Activated CD4-positive, alpha-beta T cell treated with anti-CD3 and anti-CD28 coated beads, Interleukin-2, amount 50 U/mL, for 16 hours (primary cell): ENCODE measurements at places on chromosomes 11 and 22.

DNA sequence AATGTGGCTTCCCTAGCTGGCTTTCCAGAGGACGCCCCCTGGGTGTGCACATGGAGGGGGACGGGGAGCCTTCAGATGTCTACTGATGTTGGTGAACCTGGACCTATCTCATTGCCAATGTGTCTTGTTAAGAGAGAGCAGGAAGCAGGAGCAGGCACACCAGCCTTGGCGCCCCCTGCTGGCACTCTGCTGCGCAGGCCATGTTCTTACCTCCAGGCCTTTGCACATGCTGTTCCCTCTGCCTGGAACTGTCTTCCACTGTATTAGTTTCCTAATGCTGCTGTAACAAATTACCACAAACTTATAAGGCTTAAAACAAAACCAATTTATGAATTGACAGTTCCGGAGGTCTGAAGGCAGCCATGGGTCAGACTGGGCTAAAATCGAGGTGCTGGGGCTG lies 23.6 kb upstream of the MN1 start:
- peak; percentile 22 for DNase-seq

DNA sequence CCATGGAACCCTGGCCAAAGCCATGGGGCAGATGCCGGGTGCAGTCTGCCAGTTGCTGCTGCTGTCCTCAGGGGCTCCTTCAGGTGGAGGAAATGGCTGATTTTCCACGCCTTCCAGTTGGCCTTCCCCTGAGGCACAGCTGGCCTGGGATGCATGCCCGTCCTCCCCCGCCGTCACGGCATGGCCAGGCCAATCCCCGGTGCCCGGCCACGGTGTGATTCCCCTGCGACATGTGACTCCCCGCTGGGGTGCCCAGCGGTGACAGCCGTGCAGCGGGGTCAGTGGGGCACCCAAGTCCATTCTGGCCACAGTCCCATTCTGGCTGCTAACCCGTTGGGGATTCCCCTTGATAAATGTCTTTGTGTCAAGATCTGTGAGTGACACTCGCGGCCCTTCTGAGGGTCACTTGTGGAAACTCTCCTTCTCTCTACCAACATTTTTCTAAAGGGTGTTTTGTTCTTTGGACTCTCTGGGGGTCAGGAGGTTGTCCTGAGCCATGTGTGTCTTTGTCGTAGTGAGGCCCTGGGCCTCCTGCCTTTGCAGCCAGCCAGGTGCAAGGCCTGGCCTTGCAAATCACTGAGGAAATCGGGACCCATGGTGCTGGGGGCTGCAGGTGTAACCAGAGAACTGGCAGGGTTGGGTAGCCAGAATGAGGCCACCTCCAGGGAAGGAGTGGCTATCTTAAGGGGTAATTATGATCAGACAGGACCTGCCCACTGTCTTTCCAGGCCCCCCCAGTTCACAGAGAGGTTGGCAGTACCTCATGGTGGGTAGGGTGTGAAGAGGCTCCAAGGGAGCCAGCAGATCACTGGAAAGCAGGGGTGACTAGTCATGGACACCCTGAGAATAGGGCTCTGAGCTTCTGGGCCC lies 37.1 kb downstream of the KCNQ1OT1 start:
- no peak for DNase-seq

DNA sequence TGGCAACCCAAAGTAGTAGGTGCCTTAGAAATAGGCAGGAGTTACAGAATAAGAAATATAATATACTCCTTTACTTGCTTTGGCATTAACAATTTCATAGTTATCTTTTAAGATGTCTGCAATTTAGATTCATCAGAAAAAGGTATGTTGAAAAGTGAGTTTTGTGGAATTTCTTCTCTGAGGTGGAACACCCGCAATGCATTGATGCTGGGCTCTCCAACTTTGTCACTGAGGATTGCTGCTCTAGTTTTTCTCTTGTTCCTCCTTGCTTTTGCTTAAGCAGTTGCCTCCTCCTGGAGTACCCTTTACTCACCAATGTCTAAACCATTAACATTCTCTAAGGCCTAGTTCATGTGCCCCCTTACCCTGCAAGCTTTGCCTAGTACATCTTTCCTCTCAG lies 14.1 kb upstream of the ME3 start:
- DNase-seq, result no peak

DNA sequence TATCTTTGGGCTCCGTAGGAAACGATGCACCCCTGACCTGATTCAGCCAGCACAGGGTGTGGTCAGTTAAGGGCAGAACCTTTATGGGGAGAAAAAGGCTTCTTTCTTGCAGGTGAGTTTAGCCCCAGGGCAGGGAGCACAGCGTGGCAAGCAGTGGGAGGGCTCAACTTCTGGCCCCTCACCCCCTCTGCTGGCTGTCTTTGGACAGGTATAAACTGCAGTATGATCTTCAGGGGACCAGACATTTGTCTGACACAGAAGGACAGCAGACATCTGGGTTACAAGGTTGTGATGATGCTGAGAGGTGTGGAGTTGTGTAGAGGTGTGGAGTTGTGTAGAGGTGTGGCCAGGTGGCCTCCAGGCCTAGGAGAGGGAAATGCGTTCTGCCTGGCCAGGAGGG lies 324.0 kb upstream of the PLET1 start:
- no peak for DNase-seq

GRCh38 chr11:116536416-116536815 lies 236.4 kb downstream of the BUD13 start:
- no peak for DNase-seq

DNA sequence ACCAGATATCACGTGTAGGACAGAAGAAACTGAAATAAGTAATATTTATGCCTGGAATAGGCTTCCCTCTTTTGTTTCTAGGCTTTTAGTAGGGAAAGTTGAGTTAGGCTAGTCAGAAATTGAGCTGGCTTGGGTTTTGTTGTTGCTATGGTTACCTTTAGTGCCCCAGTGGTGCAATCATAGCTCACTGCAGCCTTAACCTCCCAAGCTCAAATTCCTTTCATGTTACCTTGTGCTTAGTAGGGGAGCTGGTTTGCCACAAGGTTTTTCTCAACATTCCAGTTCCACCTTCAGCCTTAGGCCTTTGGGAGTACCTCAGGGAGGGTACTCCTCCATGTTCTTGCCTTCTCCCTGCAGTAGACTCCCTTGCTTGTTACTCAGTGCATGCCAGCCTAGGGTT lies 69.1 kb upstream of the SUSD2 start:
- DNase-seq, result no peak

DNA sequence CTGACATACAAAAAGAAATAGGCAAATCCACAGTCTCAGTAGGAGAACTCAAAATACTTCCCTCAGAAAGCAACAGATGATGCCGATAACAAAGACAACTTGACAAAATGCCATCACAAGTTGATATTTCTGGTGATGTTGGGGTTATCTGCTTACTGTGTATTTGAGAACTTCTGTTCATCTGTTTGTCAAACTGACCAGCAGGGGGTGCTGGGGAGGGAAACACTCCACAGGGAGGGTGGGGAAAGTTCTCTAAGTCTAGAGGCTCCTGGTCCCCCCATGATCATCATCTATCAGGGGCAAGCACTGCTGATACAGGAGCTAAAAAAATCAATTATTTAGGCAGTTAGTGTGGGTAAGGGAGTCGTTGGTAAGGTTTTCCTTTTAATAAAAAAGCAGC lies 19.2 kb downstream of the GLYATL1 start:
- peak; percentile 27 for DNase-seq

GRCh38 chr22:40123387-40123786 lies 54.3 kb upstream of the TNRC6B start:
- DNase-seq, result no peak

DNA sequence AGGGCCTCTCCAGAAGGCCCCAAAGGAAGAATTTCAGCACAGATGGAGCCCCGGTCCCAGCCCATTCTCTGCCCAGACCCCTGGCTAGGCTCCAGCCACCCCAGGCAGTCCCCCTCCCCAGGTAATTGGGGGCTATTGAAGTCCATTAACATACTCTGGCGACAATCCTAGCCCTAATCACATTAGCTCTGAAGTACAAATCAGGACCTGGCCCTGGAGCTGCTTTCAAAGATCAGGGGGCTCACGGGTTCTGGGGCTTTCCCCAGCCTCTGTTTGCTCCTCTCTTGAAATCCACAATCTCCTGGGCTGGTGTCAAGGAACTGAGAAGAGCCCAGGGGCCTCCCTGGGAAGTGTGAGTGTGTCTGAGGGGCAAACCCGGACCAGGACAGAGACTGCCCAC lies 22.3 kb downstream of the FGF4 start:
- no peak for DNase-seq

GRCh38 chr11:116388146-116388545 lies 384.6 kb downstream of the BUD13 start:
- no peak for DNase-seq

DNA sequence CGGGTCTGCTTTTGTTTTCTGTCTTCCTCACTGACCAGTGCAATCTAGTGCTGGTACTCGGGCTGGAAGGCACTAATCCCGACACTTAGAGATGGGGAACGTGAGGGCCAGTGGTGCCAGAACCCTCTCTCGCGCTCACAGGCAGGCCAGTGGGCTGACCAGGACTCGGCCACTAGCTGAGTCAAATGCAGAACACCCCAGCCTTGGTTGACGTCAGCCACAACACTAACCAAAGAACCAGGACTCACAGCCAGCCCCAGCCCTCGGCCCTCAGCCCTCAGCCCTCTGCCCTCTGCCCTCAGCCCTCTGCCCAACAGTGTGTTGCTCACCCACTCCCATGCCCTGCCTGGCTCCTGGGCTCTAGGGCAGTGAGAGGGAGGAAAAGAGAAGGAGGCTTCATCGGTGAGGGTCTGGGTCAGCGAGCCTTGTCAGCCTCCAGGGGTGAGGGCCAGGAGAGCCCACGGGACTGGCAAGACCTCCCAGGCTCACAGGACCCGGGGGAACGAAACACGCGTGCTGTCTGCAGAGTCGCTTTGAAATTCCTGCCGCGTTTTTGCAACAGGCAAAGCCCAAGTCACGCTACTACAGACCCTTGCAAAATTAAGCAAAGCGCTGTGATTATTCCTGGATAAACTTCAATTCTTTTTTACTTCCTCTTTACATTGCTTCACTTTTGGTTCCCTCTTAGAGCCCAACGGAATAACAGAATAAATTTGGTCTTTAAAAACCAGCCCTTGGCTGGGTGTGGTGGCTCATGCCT lies 27.5 kb downstream of the KIAA0930 start:
- no peak for DNase-seq

DNA sequence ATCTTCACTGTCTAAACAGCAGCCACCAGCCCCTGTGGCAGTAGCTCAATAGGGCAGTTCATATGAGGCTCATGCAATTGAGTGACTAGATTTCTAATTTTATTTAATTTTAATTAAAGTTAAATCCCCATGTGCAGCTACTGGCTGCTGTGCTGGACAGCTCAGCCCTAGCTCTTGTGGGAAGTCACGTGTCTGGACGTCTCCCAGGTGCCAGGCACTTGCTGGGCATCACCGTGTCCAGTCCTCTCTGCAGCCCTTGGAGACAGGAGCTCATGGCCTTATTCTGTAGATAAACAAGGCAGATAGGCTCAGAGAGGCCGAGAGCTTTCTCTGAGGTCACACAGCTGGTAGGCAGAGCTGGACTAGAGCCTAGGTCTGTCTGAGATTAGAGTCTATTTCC lies 95.0 kb downstream of the ARHGAP8 start:
- no peak for DNase-seq

DNA sequence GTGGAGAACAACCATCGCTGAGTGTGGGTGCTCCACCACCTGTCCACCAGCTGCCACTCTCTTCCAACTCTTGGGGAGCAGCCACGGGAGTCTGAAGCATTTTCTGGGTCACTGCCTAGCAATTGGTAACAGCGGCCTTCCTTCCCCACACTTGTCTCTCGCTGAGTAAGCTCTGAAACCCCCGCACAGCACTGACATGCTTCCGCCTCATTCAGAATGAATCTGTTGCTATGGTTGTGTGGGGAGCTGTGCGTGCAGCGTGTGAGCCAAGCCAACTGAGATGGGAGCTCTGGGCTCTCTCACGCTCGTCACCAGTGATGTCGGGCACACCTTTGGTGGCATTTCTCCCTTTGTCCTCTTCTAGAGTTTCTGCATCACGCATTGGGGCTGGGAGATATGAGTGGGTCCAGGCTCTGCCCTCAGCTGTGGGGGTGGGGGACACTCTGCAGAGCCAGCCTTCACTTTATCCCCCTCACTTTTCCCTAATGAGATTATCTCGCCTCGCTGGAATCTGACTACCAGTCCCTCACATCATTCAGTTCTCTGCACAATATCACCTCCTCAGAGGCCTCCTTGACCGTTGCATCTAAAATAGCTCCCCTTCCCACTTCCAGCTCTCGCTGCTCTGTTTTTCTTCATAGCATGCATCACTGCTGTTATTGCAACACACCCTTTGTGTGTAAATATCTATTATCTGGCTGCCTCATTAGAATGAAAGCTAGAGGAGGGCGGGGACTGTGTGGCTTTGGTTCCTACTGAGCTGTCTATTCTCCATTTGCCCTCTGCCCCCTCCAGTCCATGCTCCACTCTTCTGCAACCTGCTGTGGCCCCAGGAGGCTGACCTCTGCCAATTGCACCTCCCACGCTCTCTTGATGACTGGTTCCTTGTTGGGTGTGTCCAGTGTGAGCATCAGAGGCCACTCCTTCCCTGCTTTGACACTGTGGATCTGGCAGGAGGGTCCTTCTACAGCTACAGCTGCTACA lies 569.9 kb upstream of the CADM1 start:
- DNase-seq, result peak; percentile 22

DNA sequence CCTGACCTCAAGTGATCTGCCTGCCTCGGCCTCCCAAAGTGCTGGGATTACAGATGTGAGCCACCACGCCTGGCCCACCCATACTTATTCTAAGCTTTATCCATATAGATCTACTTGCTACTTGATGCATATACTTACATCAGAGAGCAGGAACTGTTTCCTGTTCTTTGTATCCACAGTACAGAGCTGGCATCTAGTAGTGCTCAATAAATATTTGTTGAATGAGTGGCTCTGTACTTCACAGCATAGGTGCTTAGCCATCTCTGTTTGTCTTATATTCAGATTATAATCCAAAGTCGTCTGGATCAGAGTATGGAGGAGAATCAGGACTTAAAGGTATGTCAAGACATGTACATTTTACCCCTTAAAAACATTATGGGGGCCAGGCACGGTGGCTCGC lies 38.6 kb upstream of the DLAT start:
- DNase-seq, result no peak

DNA sequence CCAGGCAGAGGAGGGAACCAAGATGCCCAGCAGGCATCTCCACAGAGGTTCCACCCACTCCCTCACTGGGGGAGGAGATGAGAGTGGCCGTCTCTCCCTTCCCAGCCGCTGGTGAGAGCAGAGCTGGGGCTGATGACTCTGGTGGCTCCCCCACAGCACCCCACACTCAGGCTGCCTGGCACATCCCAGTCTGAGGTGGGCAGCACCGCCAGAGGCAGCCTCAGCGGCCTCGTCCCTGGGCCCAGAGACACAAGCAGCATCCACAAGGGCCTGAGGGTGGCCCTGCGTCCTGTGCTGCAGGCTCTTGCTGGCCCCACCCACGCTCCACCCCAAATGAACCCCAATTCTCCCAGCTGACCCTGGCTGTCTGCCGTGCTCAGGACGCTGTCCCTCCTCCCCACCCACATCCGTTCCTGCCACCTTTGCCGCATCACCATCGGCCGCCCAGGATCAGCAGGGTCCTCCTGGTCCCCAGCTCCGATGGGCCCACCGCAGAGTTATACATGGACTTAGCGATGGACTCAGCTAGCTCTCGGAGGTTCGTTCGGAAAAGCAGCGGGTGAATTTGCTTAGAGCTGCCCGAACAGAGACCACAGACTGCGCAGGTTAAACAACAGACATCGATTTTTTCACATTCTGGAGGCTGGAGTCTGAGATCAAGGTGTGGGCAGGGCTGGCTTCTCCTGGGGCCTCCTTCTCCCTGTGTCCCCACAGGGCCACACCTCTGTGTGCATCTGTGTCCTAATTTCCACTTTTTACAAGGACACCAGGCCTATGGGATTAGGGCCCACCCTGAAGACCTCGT lies 20.2 kb upstream of the CTSD start:
- no peak for DNase-seq

- DNase-seq, result no peak
Measured at GRCh38 chr22:25051983-25052710, 99.6 kb downstream of the KIAA1671 start.

GRCh38 chr22:31085493-31085824 lies 4.3 kb downstream of the SMTN start:
- no peak for DNase-seq
